DMS79 treated with DMSO at 0.1 percent for 48 hours (cell line): ENCODE measurements at places on chromosomes 7 and 10.

GRCh38 chr7:94778711-94779459, 123.0 kb upstream of the SGCE start:
- DNase-seq: no peak

DNA sequence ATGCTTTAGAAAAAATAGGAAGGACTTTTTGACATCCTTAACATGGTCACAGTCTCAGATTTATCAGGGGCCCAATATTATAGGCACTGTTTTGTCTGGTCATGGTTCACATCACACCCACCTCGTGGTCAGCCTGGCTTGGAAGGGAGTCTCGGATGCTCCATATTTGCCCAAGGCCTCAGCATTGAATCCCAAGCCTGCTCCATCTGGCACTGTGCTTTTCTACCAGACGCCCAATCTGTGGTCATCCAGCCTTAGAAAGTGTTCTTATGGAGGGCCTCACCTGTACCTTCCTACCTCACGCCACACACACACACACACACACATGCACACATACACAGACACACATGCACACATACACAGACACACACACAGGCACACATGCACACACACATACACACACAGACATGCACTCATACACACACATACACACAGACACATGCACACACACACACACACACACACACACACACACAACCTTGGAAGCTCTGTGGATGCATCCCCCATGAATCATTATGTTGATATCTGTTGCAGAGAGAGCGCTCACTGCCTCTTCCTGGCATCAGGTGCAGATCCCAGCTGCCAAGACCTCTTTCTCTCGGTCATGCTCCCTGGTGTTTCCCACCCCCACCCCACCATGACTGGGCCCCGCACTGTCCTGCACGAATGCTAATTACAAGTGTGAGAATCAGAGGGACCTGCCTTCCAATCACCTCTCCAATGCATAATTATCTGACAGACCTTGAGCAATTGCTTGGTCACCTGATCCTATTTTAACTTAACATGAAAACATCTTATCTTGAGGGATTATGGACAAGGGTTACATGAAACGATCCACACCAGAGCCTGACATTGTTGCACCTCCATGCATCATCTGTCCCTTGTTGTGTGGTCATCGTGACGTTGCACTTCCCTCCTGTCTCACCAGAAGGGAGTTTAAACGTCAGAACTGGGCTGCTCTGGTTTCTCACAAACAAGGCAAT, 122.7 kb upstream of the TMEM72 start:
- no peak for DNase-seq

GRCh38 chr7:131372554-131372953, 44.9 kb downstream of the MKLN1 start:
- DNase-seq: no peak

DNA sequence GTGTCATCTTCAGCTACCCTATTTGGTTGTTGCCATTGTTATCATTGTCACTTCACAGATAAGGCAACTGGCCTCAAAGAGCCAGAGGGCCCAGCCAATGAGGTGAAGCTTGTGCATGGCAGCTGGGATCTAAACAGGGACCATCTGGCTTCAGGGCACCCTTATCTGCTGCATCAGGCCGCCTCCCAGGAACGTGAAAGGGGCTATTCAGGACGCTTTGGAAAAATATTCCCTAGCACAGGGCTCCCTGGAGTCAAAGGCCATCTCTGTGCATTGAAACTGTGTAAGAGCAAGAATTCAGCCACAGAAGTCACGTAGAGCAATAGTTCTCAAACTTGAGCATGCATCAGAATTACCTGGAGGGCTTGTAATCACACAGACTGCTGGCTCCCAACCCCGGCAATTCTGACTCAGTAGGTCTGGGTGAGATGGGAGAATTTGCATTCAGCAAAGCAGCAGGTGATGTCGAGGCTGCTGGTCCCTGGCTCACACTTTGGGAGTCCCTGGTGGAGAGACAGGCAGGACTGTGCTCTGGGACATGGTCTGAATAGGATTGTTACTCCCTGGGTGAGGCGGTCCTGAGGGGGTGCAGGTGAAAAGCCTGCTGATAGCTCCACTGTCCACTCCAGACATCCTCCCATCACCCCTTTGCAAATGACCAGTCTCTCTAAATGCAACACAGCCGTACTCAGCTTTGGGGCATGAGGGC, 21.5 kb upstream of the PLEKHA1 start:
- DNase-seq: no peak

- no peak for DNase-seq
These were observed 8.9 kb downstream of the COBL start for GRCh38 chr7:51307651-51308210.

GRCh38 chr10:17961551-17962422, 10.1 kb downstream of the SLC39A12 start:
- DNase-seq: no peak

DNA sequence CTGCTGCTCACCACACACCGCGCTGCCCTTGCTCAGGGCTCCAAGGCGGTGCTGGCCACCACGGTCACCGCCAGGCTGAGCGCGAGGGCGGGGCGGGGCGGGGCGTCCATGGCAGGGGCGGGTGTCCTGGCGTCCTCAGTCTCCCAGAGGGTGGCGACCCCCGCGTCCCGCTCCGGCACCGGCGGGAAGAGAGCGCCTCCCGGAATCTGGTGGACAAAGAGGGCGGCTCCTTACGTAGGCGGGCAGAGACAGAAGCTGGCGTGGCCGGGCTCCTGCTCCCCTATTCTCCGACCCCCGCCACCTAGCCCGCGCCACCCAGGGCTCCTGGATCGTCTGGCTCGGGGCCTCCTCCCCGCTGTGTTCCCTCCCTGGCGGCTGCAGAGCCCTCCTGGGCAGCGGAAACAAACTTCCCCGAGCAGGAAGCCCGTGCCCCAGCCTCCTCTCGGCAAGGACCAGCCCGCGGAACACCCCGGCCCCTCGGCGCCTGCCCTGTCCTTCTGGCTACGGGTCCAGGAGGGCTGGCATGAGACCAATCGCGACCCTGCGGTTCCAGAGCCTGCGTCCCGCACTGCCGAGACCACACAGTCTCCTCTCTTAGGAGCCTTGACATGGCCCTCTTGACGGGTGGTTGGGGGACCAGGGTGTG, 133.8 kb upstream of the ZNF92 start:
- DNase-seq: peak; percentile 55

- no peak for DNase-seq
These were observed 7.7 kb downstream of the DRGX start for GRCh38 chr10:49388161-49388560.

DNA sequence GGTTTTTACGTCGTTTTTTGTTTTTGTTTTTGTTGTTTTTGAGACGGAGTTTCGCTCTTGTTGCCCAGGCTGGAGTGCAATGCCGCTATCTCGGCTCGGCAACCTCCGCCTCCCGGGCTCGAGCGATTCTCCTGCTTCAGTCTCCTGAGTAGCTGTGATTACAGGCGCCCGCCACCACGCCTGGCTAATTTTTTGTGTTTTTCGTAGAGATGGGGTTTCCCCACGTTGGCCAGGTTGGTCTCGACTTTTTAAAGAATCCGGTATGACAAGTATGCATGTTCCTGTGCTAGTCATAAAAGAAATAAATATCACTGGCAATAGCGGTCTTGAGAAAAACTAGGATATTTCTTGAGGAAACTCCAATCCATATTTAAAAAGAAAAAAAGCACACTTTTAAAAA, 2.7 kb upstream of the ARL4A start:
- no peak for DNase-seq
